Brain pericyte (primary cell): ENCODE measurements at places on chromosomes 1 and 21.

DNA sequence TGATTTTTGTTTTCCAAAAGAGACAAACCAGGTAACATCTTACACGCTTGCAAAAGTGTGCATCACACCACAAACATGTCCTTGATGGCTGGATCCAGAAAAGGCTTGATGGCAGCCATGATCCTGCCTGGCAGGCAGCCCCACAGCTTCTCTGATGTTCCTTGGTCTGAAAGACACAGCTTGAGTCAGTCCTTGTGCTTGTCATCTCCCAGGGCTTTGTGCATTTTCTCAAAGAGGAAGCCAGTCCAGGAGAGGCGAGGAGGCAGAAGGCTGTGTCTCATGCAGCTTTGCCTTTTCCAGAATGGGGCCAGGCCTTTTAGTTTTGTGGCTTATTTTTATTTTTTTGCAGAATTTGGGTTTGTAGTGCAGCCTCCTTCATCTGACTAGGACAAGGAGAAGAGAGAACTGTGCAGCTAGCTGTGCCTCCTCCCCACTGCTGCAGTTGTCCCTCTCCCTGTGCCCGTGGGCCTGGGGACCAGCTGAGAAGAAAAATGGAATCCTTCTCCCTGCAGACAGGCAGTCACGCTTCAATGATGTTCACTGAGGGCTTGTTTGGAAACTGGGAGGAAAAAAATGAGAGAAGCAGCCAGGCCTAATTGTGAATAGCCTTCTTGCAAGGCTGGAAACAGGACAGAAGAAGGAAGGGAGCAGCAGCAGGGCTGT lies 7.4 kb downstream of the FNDC5 start:
- no peak for DNase-seq

GRCh38 chr1:230031131-230031530 lies 35.9 kb upstream of the GALNT2 start:
- DNase-seq, result no peak

DNA sequence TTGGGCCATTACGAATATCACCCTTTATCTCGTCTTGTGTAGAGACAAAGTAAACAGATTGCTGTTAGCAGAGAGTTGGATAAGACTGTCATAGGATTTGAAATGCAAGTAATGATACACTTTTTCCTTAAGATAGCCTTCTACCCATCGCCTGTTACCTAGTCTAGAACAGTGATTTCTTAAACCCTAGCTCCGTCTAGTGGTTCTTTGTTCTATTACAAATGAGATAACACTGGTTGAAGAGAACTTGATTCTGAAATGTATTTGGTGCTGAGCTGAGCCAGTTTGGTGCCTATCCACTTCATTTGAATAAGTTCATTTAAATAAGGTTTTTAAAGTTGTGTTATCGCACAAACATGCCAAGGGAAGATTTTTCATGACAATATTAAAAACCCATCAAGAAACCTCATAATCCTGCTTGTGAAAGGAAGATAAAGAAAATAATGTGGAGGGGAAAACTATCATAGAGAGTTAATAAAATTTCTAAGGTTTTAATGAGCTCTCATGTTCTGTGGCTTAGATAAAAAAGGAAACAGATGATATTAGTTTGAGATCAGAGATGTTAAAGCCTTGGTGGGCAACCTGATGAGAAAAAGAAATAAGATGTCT lies 1.5 kb upstream of the KCNH1 start:
- DNase-seq, result peak; percentile 20

- no peak for DNase-seq
Observed at GRCh38 chr1:10733474-10734366, 62.7 kb downstream of the CASZ1 start.

GRCh38 chr1:16386454-16387113 lies 19.5 kb downstream of the SZRD1 start:
- no peak for DNase-seq

- DNase-seq, result no peak
Observed at GRCh38 chr1:11523746-11524464, 45.0 kb downstream of the DISP3 start.

DNA sequence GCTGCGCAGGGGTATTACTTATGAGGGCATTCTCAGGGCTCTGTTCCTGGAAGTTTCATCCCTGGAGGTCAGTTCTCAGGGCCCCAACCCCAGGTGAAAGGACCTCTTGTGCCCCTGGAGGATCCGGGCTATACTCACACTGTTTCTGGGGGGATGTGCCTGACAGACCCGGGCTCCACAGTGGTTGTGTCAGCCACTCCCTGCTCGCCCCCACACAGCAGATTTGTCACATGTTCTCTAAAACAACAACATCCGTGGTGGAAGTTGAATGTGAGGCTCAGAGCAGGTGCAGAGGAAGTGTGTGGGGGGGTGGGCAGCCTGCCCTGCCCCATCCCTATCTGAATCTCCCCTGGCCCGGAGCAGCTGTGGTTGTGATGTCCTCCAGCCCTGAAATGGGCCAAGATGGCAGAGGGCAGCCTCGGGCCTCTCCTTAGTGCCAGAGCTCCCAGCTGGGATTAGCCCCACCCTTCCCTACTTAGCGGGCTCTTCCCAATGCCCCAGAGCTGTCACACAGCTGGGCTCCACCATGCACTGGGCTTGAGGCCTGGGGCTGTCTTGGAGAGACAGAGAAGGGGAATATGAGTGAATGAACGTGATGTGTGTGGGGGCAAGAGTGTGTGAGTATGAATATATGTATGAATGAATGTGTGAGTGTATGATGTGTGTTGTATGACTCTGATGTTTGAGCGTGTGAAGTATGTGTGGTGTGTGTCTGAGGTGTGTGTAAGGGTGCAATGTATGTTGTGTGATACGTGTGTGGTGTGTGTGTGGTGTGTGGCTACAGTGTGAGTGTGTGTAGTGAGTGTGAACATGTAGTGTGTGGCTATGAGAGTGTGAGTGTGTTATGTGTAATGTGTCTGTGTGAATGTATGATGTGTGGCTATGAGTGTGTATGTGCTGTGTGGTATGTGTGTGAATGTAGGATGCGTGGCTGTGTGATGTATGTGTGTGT lies 1.5 kb upstream of the FCMR start:
- no peak for DNase-seq

DNA sequence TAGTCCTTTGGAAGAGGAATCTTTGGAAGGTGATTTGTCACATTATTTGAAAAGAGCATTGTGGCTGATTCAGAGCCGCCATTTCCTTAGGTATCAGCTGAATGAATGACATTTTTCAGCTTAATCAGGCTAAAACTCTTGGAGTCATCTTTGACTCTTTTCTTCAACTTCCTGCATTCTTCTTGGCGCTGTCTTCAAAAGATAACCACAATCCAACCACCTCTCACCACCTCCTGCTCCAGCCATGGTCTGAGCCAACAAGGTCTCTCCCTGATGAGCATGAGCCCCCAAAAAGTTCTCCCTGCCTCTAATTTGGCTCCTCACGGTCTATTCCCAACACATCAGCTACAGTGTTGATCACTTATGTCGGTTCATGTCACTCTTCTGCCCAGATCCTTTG lies 297.6 kb upstream of the RUNX1 start:
- DNase-seq, result no peak

DNA sequence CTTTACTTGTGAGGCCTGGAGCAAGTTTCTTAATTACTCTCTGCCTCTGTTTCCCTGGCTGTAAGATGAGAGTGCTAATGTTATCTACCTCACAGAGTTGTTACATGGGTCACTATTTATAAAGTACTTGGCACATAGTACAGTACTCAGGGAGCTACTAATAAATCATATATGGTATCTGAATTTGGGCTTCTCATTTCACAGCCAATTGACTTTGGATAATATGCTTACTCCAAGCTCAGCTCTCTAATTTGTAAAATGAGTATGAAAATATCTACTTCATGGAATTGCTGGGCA lies 108.5 kb upstream of the HOOK1 start:
- no peak for DNase-seq
